ENCODE measurements at places on chromosomes 2 and 18.

- no peak for DNase-seq
These were observed 132.4 kb downstream of the TMEM163 start for GRCh38 chr2:134586326-134586965.

- DNase-seq: no peak
These were observed 1175.1 kb upstream of the ACVR2A start for GRCh38 chr2:146669735-146670134.

DNA sequence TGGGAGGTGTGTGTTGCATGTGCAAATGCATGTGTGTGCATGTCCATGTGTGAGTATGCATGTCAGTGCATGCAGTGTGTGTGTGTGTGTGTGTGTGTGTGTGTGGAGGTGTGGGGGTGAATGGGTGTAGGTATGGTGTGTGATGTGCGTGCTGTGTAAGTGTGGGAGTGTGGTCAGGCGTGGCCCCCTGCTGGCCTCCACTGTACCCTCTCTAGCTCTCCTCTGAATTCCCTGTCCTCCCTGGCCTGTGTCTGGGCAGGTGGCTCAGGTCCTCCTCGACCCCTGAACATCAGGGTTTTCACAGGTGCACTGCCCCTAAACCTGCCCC lies 230.2 kb downstream of the CELF4 start:
- no peak for DNase-seq

- DNase-seq: no peak
These were observed 65.7 kb downstream of the UBR3 start for GRCh38 chr2:169892951-169893350.

GRCh38 chr2:241148239-241148638 lies 1.0 kb downstream of the PASK start:
- DNase-seq: no peak

GRCh38 chr2:85890522-85891176 lies 1.9 kb upstream of the ST3GAL5 start:
- DNase-seq: no peak

GRCh38 chr2:86625096-86625495 lies 1.4 kb upstream of the RNF103 start:
- no peak for DNase-seq

DNA sequence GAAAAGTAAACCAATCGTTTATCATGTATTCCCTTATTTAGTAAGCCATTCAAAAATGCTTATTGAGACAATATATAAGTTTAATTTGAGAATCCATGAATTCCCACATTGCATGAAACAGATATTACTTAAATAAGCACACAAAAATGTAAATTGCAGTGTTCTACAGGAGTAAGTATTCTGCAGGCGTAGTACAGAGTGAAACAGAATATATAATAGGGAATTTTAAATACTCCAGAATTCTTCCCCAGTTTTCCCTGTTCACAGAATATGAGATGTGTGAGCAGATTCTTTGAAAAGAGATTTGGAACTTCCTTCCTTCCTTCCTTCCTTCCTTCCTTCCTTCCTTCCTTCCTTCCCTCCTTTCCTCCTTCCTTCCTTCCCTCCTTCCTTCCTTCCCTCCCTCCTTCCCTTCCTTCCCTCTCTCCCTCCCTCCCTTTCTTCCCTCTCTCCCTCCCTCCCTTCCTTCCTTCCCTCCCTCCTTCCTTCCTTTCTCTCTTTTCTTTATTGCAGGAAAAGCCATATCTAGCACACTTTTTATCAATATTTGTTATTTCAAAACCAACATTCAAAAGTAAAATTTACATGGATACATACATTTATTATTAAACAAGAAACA lies 977.7 kb upstream of the LRRTM1 start:
- DNase-seq: no peak

DNA sequence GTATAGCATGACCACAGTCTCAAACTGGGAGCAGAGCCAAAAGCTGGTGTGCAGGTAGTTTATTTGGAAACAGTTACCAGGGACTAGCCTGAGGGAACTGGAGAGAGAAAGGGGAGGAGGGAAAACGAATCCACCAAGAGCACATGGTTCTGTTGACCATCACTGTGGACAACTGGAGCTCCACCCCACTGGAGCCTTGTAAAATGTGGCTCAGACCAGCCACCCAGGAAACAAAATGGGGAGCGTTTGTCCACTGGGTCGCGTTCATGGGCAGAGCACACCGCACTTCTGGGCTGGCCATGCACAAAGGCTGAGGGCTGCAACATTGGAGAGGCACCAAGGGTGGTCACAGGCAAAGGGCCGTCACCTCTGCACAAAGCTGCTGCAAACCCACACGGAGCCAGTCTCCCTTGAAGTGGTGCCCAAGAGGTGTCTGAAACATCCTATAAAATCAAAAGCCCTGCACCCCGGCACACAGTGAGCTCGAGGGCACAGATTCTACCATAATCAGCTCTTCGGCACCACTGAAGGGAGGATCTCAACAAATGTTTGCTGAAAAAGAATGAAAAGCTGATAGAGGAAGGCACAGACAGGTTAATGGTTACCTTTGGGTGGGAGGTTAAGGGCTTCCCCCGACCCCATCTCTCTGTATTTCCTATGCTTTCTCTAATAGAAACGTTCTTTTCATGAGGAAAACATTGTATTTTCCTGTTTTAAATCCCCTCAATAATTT lies 192.9 kb downstream of the INHBB start:
- no peak for DNase-seq

DNA sequence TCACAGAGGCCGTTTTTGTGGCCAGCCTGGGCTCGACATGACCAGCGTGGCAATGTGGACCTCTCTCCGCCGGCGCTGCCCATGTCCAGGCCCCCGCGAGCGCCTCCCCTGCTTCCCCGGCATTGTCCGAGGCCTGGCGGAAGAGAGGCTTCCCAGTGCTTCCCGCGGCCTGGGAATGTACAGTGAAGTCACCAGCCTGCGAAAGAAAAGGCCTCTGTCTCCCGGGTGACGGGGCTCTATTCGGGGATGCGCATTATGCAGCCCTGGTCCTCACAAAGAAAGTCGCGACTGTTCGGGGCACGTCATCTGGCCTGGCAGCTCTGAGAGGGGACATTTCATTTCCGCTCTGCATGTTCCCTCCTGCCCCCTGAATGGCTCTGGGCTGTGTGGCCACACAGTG lies 109.2 kb upstream of the AGAP1 start:
- DNase-seq: no peak

- DNase-seq: no peak
These were observed 249.9 kb upstream of the THUMPD2 start for GRCh38 chr2:40028792-40029488.

- no peak for DNase-seq
These were observed 322.3 kb downstream of the KCNS3 start for GRCh38 chr2:18200771-18201170.

- DNase-seq: peak; percentile 29
These were observed 216.6 kb downstream of the RTP5 start for GRCh38 chr2:242085941-242086621.

GRCh38 chr2:179290329-179290728 lies 25.7 kb upstream of the SESTD1 start:
- DNase-seq: no peak

DNA sequence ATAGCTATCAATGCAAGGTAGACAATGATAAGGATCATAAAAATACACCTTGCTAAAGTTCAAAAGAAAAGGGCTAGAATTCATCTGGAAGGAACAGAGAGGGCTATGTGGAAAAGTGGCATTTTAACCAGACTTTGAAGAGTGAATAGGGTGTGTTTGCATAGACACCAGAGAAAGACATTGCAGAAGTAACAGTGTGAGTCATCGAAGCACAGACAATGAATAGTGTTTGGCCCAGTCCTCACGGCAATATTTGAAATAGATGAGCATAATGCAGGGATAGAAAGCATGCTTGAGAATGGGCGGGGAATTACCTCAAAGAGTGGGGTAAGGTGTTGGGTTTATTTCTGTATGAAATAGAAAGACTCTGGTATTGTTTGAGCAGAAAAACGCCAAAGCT lies 24.2 kb downstream of the MYT1L start:
- no peak for DNase-seq

GRCh38 chr2:222427646-222428301 lies 3.4 kb downstream of the SGPP2 start:
- no peak for DNase-seq
